ENCODE measurements at places on chromosomes 1 and 21.

GRCh38 chr1:240831191-240831631, 219.3 kb upstream of the GREM2 start:
- no peaks in the 10 kb centered on the region for H3K27me3 ChIP-seq
- DNase-seq, result no peak
- H3K4me1 ChIP-seq, result no peaks in the 10 kb centered on the region
- no peaks in the 10 kb centered on the region for H3K36me3 ChIP-seq
- H3K4me3 ChIP-seq, result no peak overlapping the region

GRCh38 chr1:26274801-26275425, 5.0 kb upstream of the SH3BGRL3 start:
- peaks cover 28% of the 10 kb centered on the region for H3K4me1 ChIP-seq
- no peak for DNase-seq
- no peak overlapping the region for H3K4me3 ChIP-seq

DNA sequence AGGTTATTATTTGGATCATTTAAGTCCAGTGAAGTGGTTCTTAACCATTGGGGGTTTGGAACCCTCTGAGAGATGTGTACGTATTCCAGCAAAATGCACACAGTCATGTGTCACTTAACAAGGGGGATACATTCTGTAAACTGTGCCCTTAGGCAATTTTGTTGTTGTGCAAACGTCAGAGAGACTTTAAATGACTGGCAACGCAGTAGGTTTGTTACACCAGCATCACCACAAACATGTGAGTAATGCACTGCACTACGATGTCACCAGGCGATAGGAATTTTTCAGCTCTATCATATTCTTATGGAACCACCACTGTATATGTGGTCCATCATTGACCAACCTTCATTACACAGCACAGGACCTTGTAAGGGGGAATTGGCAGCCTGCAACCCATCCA, 11.9 kb downstream of the AHCYL1 start:
- no peak for DNase-seq
- no peak overlapping the region for H3K4me3 ChIP-seq
- H3K36me3 ChIP-seq, result peaks cover 3% of the 10 kb centered on the region

DNA sequence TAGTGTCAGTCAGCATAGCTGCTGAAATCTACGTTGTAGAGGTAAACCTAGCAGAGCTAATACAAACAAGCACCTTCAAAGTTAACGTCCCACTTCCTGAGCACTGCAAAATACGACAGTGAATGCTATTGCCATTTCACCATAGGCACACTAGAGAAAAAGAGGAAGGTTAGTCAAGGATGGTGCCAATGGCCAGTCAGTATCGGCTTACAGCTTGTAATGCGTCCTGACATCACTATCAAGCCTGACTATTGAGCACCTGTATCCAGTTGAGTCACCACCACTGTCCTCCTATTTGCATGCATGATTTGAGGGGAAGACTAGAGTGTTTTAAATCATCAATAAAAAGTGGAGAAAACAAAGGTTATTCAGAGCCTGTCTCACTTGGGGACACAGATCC, 34.4 kb downstream of the NUCKS1 start:
- no peak overlapping the region for H3K4me3 ChIP-seq
- H3K27ac ChIP-seq, result no peak overlapping the region
- no peaks in the 10 kb centered on the region for H3K36me3 ChIP-seq
- DNase-seq, result no peak

DNA sequence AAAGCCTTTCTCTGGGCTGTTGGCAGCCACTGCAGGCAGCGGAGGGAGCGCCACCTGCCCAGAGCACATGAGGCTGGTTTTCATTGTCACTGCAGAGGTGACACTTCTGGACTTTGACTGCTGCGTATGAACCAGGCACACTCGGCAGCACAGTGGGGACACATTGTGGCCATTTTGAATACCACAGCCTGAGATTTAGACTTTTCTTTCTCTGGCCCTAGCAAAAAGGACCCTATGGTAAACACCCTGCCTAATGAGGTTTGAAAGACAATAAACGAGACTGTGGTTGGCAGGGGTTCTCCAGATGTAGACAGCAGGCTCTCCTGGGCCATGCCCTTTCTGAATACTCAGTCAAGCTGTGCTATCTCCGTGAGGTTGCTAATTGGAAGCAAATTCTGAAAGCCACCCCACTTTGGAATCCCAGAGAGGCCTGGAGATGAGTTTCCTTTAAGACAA, 12.0 kb upstream of the KCNE2 start:
- H3K27me3 ChIP-seq, result no peaks in the 10 kb centered on the region
- H3K4me3 ChIP-seq, result no peak overlapping the region
- no peaks in the 10 kb centered on the region for H3K36me3 ChIP-seq
- H3K4me1 ChIP-seq, result peaks cover 3% of the 10 kb centered on the region
- peak; percentile 46 for DNase-seq

GRCh38 chr1:29525941-29526340, 289.6 kb downstream of the PTPRU start:
- no peak overlapping the region for H3K27ac ChIP-seq
- H3K4me3 ChIP-seq, result no peak overlapping the region
- peaks cover 5% of the 10 kb centered on the region for H3K27me3 ChIP-seq
- peaks cover 8% of the 10 kb centered on the region for H3K4me1 ChIP-seq

DNA sequence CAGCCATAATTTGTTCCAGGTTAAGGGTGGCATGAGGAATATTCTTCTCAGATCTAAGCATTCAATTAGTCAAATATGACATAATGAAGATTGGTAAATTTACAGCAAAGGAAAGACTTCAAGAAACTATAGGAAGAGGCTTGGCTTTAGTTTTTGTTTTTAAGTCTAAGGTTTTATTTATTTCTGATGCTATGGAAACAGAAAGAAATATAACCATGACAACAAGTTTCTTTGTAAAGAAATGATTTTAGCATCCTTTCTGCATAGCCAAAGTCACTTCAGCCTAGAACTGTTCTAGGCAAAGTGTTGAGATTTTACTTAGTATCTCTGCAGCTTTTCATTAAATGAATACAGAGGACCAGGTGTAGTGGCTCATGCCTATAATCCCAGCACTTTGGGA, 27.7 kb downstream of the PEA15 start:
- H3K27me3 ChIP-seq, result no peaks in the 10 kb centered on the region
- no peak overlapping the region for H3K4me3 ChIP-seq
- no peaks in the 10 kb centered on the region for H3K4me1 ChIP-seq
- no peak overlapping the region for H3K27ac ChIP-seq
- peaks cover 42% of the 10 kb centered on the region for H3K36me3 ChIP-seq

DNA sequence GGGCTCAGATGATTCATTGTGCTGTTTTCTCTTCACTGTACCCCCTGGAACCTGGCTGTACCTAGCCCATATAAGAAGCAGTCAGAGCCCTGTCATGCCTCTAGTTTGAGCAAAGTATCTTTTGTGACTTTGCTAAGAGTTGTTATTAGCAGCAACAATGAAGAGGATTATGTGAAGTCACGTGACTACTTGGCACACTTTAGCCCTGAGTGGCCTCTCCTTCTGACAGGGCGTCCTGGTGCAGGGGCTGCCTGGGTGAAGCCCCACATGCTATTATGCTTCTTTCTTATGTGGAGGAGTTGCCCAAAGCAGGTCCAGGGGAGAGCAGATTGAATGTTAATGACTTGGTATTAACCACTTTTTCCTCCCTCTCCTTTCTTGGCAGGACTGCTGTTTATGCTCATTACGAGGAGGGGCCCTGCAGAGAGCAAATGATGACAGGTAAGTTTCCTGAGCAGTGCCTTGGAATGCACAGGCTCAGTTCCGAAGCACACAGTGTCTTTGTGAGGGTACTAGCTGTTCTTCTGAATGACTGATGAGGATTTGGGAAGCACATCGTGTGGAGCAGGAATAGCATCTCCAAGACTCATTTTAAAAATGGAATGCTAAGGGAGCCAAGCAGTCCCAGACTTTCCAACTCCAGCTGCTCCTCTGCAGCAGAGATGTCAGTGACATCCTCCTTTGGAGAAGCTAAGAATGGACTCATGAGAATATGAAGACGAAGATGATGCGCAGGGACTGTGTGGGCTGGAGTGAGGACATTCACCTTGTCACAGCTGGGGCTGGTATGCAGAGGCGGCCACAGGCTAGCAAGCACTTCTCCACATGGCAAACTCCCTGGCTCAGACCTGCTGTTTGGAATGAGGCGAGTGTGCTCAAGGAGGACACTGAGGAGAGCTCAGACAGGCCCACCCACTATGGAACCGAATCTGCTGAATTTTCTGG, 15.2 kb upstream of the ST3GAL3 start:
- H3K4me1 ChIP-seq, result no peaks in the 10 kb centered on the region
- peaks cover 92% of the 10 kb centered on the region for H3K36me3 ChIP-seq
- no peak for DNase-seq
- H3K27me3 ChIP-seq, result no peaks in the 10 kb centered on the region
- H3K4me3 ChIP-seq, result no peak overlapping the region
- no peak overlapping the region for H3K27ac ChIP-seq

- H3K36me3 ChIP-seq, result no peaks in the 10 kb centered on the region
- no peak for DNase-seq
- H3K27me3 ChIP-seq, result no peaks in the 10 kb centered on the region
- no peaks in the 10 kb centered on the region for H3K4me1 ChIP-seq
- H3K27ac ChIP-seq, result no peak overlapping the region
- no peak overlapping the region for H3K4me3 ChIP-seq
Observed at GRCh38 chr1:181324797-181325616, 158.3 kb upstream of the CACNA1E start.

- H3K27me3 ChIP-seq, result no peaks in the 10 kb centered on the region
- no peak for DNase-seq
- no peaks in the 10 kb centered on the region for H3K36me3 ChIP-seq
- no peak overlapping the region for H3K4me3 ChIP-seq
- peaks cover 11% of the 10 kb centered on the region for H3K4me1 ChIP-seq
Observed at GRCh38 chr1:61170328-61171238, 88.2 kb downstream of the NFIA start.

- H3K36me3 ChIP-seq, result no peaks in the 10 kb centered on the region
- no peak for DNase-seq
- no peak overlapping the region for H3K27ac ChIP-seq
- H3K4me1 ChIP-seq, result peaks cover 17% of the 10 kb centered on the region
Observed at GRCh38 chr1:5827516-5827915, 164.7 kb downstream of the NPHP4 start.

DNA sequence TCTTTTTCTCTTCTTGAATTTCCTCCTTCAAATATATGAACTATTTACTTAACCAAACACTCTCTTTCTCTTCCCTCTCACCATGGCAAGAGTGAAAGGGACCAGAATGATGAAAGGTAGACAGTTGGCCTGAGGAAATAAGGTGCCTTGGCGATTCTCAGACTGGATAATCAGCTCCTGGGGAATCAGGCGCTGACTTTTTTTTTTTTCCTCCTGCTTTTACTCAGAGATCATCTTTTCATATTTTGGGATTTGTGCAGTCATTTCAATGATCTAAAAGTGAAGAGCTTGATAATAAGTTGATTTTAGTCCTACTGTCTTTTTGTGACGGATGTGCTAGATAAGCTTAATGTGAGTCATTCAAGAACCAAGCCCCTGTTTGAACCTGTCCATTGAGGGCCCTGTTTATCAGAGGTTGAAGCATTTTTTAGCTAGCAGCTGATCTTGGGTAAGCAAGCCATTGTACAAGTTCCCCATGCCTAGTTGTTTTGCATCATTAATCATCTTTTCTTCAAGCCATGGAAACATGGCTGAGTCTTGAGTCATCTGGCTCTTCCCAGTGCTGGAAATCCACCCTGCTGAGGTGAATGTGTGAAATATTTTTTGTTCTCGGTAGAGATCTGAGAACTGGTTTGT, 40.8 kb downstream of the ITSN1 start:
- H3K27me3 ChIP-seq, result no peaks in the 10 kb centered on the region
- no peak overlapping the region for H3K27ac ChIP-seq
- H3K36me3 ChIP-seq, result no peaks in the 10 kb centered on the region
- no peaks in the 10 kb centered on the region for H3K4me1 ChIP-seq
- no peak overlapping the region for H3K4me3 ChIP-seq

DNA sequence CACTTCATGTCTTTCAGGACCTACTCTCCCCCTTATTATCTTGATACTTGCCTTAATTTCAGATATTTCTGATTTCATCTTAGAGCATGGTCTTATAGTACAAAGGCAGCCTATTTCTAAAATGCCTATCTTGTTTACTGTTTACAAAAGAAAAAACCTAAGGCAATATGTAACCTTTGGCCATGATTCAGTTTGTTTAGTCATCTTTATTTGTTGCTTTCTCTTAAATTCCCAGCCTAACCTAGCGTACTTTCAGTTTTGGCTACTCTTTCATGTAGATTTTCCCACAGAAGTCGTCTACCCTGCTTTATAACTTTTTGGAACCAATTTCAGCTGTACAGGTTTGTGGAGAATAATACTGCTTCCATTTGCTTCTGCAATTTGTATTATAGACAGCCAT, 81.8 kb downstream of the KIF1B start:
- DNase-seq, result no peak
- no peak overlapping the region for H3K27ac ChIP-seq
- H3K4me3 ChIP-seq, result no peak overlapping the region
- H3K36me3 ChIP-seq, result peaks cover 18% of the 10 kb centered on the region
- H3K27me3 ChIP-seq, result no peaks in the 10 kb centered on the region

DNA sequence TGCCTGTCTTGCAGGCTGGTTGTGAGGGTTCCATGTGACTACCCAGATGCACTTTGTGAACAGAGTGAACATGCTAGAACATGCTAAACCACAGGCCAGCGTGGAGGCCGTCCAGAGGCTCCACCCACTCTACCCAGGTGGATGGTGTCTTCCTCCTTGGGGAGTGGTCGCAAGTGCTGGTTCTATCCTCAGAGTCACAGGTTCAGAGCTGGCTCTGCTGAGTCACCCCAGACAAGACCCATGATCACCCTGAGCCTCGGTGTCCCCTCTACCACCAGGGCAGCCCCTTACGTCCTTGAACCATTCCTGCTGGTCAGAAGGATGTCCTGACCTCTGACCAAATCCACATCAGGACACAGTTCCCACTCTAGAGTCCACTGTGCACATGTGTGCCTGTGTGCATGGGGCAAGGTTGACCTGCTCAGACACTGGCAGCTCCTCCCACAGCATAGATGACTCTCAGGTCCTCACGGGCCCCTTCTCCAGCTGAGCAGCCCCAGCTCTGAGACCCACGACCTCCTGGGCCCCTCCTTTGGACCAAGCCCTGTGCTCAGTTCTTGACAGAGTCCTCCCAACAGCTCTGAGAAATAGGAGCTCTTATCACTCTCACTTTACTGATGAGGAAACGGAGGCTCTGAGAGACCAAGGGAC, 391.8 kb downstream of the MATN1 start:
- no peak for DNase-seq
- H3K4me3 ChIP-seq, result no peak overlapping the region
- H3K27ac ChIP-seq, result no peak overlapping the region
- no peaks in the 10 kb centered on the region for H3K36me3 ChIP-seq
- H3K27me3 ChIP-seq, result no peaks in the 10 kb centered on the region
